Osteoblast (primary cell): ENCODE measurements at places on chromosomes 13 and 19. TPM values are rescaled to one million over a fixed set of nuclear protein-coding genes. Genes with fewer than 3 reads are reported as not detected.

DNA sequence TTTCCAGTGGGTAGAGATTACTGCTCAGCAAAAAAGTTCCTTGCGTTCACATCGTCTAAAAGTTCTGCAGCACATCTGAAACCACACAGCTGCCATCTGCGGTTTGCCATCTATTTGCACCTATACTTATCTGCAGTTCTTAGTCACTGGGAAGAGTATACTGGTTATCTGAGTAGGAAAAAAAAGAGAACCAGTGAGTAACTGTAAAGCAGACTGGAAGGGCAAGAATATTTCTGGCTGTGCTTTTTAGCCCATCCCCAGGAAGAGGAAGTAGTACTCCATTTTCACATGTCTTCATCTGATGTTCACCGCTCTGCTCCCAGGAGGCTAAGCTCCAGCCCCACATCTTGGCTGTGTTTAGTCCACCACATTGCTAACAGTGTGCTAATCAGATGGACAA lies 35.6 kb downstream of the EFNB2 start:
- peaks cover 20% of the 10 kb centered on the region for H3K4me1 ChIP-seq
- no peaks in the 10 kb centered on the region for H3K27me3 ChIP-seq
- no peak overlapping the region for H3K27ac ChIP-seq
- no peak for DNase-seq
- H3K36me3 ChIP-seq: no peaks in the 10 kb centered on the region

GRCh38 chr13:103703246-103703645 lies 637.0 kb upstream of the SLC10A2 start:
- no peak overlapping the region for H3K4me3 ChIP-seq
- no peaks in the 10 kb centered on the region for H3K27me3 ChIP-seq

GRCh38 chr19:14821937-14822336 lies 13.0 kb downstream of the OR7A5 start:
- no peak overlapping the region for H3K27ac ChIP-seq
- no peak for DNase-seq
- H3K4me1 ChIP-seq: no peaks in the 10 kb centered on the region
- H3K27me3 ChIP-seq: no peaks in the 10 kb centered on the region
- H3K4me3 ChIP-seq: no peak overlapping the region

DNA sequence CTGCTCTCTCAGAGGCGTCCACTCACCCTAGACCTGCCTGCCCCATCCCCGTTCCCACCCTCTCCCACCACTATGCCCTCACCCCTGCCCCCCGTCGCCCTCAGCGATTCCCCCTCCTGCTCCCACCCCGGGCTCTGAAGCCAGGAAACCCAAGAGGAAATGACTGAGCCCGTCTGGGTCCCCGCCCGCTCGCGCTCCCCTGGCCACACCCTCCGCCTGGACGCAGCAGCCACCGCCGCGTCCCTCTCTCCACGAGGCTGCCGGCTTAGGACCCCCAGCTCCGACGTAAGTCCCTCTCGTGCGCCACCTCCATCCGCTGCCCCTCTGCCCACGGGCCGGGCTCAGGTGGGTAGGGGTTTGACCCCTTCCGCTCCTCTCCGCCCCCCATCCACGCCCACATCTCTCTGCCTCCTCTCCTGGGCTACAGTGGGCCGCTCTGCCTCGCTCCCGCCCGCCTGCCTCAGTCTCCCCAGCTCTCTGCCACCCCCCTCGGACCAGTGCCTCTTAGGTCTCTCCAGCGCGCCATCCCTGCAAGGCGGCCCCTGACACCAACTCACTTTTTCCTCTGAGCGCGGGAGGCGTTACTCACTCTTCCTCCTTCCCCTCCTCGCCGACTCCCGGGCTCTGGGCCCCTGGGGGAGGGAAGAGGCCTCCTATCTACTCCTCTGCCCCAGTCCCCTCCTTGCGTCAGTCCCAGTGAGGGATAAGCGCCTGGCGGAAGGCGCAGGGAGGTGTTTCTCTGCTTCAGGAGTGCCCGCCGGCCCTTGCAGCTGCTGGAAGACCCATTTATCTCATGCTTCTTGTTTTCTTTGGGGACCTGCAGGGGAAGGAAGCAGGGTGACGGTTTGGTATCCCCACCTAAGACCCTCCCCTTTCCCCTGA lies at the start of gene FXYD5:
Gene FXYD5, plus strand, starts transcription at position 211 of the 882 bp plus-strand sequence. CDS start 816 bp downstream, outside the sequence.
- peak within 1 kb of the TSS; percentile 53 for H3K27ac ChIP-seq
- peaks cover 2% of the 10 kb centered on the region for H3K27me3 ChIP-seq
- DNase-seq: peak; percentile 98
- H3K36me3 ChIP-seq: peaks cover 20% of the 10 kb centered on the region
- peak within 1 kb of the TSS; percentile 89 for H3K4me3 ChIP-seq

DNA sequence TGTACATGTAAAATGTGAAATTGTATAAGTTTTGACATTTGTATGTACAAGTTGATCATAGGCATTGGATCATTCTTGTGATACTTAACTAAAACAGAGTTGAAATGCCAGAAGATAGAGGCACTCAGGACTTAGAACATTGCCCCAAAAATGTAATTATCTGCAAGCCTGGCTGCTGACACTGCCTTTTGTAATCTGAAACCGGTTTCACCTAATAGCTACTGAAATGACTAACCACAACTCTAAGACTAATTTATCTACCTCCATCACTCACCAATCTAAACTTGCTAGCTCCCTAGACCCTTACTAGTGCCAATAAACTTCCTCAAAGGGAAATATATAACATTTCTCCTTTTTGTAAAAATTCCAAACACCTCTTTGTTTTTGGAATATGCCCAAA lies 2596.2 kb downstream of the PCDH9 start:
- H3K4me1 ChIP-seq: no peaks in the 10 kb centered on the region
- no peaks in the 10 kb centered on the region for H3K27me3 ChIP-seq
- H3K4me3 ChIP-seq: no peak overlapping the region
- H3K27ac ChIP-seq: no peak overlapping the region
- H3K36me3 ChIP-seq: no peaks in the 10 kb centered on the region

PRSS57 gene
- total RNA-seq: not detected in 2 replicates
